ENCODE measurements at places on chromosomes 2 and 18. TPM values are rescaled to one million over a fixed set of nuclear protein-coding genes. Genes with fewer than 3 reads are reported as not detected.

ODC1 gene
- total RNA-seq = 204 TPM

EXOC6B gene
- 39.7 TPM for total RNA-seq

MAPRE2 gene
- total RNA-seq = 13.9 TPM

FTCDNL1 gene
- 4.1 TPM for total RNA-seq

CCDC102B gene
- 13.4 TPM for total RNA-seq

SLC14A1 gene
- 13.3 TPM for total RNA-seq

MLPH gene
- 110 TPM for total RNA-seq

CYTIP gene
- total RNA-seq = not detected

EPAS1 gene
- 33.1 TPM for total RNA-seq

SPRED2 gene
- total RNA-seq = 9.3 TPM

MAB21L4 gene
- total RNA-seq = under 0.01 TPM

ALPI gene
- not detected for total RNA-seq

TIGD1 gene
- total RNA-seq = 2.6 TPM

CHAC2 gene
- total RNA-seq = 11.8 TPM

AMER3 gene
- total RNA-seq = not detected

ARHGAP25 gene
- total RNA-seq = 1.1 TPM

DLGAP1 gene
- 0.12 TPM for total RNA-seq

GPR75 gene
- 1.1 TPM for total RNA-seq

NTSR2 gene
- total RNA-seq = not detected

RAB17 gene
- total RNA-seq = 0.12 TPM

PRKCE gene
- total RNA-seq = 11.5 TPM

B3GNT7 gene
- total RNA-seq = 0.11 TPM

FIGLA gene
- not detected for total RNA-seq

KLHL14 gene
- not detected for total RNA-seq

CDH20 gene
- total RNA-seq = under 0.01 TPM

CHST9 gene
- not detected for total RNA-seq

ASAP2 gene
- total RNA-seq = 43.5 TPM

DSG2 gene
- total RNA-seq = 22.2 TPM

FLACC1 gene
- 1.4 TPM for total RNA-seq

AQP12B gene
- not detected for total RNA-seq

PLGLB2 gene
- total RNA-seq = 2.1 TPM

MOGAT1 gene
- total RNA-seq = not detected

CNOT9 gene
- total RNA-seq = 69.2 TPM

UGT1A3 gene
- not detected for total RNA-seq

PMAIP1 gene
- total RNA-seq = 67.4 TPM

NR4A2 gene
- total RNA-seq = 0.11 TPM

ERFE gene
- 2.1 TPM for total RNA-seq

GCG gene
- total RNA-seq = not detected

SERPINB4 gene
- total RNA-seq = not detected

RAMP1 gene
- 13.1 TPM for total RNA-seq

TUBB8B gene
- total RNA-seq = not detected

IL36B gene
- not detected for total RNA-seq

IFIH1 gene
- 5.7 TPM for total RNA-seq

SCN1A gene
- 0.11 TPM for total RNA-seq

All from uterine smooth muscle cell (primary cell).